Esophagus squamous epithelium (tissue), 5 donors: ENCODE measurements at places on chromosomes 6 and 20.

DNA sequence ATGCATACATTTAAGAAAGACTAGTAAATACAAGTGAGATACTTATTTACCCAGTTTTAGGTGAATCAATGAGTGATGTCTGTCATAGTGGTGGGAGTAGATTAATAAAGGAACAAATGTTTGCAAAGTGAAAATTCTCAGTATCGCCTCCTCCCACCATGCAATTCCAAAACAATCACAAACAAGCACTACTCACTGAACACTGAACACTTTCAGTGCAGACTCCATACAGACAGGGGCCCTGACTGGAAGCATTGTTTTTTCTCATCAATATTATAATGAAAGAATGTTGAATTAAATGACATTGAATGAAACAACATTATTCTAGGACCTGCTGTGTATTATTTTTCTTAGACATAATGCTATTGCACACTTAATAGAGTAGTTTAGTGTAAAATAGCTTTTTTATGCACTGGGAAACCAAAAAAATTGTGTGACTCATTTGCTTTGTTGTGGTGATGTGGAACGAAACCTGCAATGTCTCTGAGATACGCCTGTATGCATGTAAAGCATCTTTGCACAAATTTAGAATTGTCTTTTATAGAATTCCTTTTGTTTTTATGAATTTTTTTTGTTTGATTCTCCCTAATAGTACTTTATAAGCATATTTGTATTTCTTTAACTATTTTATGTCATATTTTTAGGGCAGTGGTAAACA lies 317.5 kb downstream of the UTRN start:
- no peak for DNase-seq

DNA sequence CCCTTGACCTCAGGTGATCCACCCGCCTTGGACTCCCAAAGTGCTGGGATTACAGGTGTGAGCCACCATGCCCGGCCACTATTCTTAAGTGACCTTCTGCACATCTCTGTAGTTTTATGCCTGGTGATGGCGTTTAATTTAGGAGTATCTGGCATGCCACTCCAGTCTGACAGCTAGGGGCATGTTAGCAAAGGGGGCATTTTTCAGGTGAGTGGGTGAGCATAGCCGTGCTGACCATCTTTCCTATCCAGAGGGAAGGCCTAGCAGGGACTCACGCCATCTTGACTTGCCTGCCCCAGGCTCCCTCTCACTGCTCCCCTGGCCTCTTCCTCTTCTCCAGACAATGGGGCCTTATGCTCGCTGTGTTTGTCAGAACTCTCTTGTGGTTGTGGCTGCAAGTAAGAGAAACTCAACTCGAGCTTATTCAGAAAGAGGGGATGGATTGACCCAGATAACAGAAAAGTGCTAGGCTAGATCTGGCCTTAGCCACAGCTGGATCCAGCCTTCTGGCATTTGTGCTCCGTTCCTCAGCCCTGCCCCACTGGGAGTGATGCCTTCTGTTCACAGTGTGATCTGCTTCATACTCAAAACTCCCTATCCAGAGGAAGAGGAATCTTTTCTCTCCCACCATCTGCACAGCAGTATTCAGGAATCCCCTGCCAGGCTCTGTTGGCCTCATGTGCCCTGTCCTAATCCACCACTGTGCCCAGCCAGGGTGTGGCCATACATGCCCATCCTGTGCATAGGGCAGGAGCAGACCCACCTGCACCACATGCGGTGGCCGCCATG lies 174.5 kb upstream of the AKAP12 start:
- no peak for DNase-seq

DNA sequence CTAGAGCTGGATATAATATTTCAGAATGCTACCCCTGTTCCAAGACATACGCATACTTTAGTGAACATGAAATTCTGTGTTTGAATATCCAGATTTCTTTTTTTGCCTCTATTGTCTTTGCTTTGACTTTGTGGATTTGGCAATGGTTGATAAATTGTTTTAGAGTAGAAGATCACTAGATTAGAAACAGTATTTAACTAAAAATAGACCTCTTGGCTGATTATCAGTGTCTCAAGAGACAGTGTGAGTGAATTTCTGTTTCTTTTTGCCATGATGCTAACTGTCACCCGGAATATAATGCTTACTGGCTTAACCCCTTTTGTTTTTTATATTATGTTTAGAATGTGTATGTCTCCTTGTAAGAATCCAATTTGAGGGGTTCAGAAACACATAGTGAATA lies 102.5 kb downstream of the PLCB1 start:
- DNase-seq: no peak

DNA sequence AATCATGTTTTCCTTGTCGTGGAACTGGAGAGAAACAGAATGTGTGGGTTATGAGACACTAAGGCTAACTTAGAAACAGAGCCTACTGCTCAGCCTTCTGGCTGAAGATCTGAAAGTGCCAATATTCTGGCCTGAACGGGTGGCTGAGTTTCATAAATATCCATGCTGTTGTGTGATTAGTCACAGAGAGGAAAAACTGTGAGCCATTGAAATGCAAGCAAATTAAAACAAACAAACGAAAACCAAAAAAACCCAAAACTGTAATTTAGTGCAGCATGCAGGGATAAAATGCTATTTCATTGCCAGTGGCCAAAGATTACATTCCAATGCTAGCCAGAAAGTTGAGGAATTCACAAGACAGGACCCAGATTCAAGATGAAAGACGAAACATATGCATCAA lies 315.1 kb downstream of the UBE3D start:
- DNase-seq: no peak

GRCh38 chr20:53138454-53139262 lies 166.5 kb downstream of the TSHZ2 start:
- no peak for DNase-seq

DNA sequence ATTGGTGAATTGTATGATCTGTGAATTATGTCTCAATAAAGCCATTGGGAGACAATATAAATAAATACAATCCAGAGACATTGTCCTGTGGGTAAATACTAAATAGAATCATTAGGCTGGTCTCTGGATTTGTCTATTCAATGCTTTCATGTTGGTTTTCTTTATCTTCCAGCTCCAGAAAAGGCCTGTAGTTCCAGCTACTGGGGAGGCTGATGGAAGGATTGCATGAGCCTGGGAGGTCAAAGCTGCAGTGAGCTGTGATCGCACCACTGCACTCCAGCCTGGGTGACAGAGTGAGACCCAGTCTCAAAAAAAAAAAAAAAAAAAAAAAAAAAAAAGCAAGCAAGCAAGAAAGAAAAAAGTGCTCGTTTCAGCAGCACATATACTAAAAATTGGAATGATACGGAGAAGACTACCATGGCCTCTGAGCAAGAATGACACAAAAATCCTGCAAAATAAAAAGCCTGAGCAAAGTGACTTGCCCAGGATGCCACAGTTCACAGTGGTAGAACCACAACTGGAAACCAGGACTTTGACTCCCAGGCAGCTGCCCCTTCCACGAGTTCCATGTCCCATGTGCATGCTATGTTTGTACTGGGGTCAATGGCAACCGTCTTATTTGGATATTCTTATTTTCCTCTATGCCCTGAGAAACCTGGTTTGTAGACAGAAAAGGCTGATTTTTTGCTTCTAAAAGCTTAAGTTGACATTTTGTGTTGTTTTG lies 33.6 kb upstream of the GMPR start:
- no peak for DNase-seq
